ENCODE measurements at places on chromosomes 2 and 18. TPM values are rescaled to one million over a fixed set of nuclear protein-coding genes. Genes with fewer than 3 reads are reported as not detected.

The ALPP gene
- not detected for total RNA-seq

The PTPRM gene
- total RNA-seq, result 2.3 TPM

The CFAP65 gene
- not detected for total RNA-seq

The CD207 gene
- not detected for total RNA-seq

The GALNT13 gene
- not detected for total RNA-seq

The HOXD8 gene
- not detected for total RNA-seq

The SLC4A5 gene
- 1.3 TPM for total RNA-seq

The CDK15 gene
- total RNA-seq, result not detected

The PLB1 gene
- 0.10 TPM for total RNA-seq

The DNAH7 gene
- total RNA-seq, result not detected

The FEV gene
- total RNA-seq, result not detected

All from activated T-cell treated with anti-CD3 and anti-CD28 coated beads, Interleukin-2, amount 50 U/mL, for 4 hours (primary cell).